Nephron progenitor cell (in vitro differentiated cells): ENCODE measurements at places on chromosomes 3 and 15.

DNA sequence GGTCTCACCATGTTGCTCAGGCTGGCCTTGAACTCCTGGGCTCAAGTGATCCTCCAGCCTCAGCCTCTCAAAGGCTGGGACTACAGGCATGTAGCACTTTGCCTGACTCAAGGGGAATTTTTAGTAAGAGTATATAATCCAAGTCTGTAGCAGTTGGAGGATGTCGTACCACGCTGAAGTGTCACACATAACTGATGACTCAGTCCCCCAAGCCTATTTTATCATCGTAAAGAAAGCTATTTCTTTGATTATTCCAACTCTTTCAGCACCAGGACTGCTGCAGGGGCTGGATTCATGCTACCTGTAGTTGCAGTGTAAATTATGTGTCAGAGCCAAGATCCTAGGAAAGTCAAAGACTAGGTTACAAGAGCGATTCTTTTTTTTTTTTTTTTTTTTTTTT is 1.4 kb upstream of the PRKCI start:
- H3K27me3 ChIP-seq, result no peaks in the 10 kb centered on the region
- H3K27ac ChIP-seq, result no peak overlapping the region
- H3K4me1 ChIP-seq, result peaks cover 28% of the 10 kb centered on the region

GRCh38 chr3:37899711-37900306 is 38.1 kb downstream of the CTDSPL start:
- H3K27me3 ChIP-seq, result no peaks in the 10 kb centered on the region
- peaks cover 36% of the 10 kb centered on the region for H3K4me1 ChIP-seq
- no peak for DNase-seq
- H3K27ac ChIP-seq, result no peak overlapping the region
- H3K36me3 ChIP-seq, result peaks cover 19% of the 10 kb centered on the region
- no peak overlapping the region for H3K4me3 ChIP-seq

DNA sequence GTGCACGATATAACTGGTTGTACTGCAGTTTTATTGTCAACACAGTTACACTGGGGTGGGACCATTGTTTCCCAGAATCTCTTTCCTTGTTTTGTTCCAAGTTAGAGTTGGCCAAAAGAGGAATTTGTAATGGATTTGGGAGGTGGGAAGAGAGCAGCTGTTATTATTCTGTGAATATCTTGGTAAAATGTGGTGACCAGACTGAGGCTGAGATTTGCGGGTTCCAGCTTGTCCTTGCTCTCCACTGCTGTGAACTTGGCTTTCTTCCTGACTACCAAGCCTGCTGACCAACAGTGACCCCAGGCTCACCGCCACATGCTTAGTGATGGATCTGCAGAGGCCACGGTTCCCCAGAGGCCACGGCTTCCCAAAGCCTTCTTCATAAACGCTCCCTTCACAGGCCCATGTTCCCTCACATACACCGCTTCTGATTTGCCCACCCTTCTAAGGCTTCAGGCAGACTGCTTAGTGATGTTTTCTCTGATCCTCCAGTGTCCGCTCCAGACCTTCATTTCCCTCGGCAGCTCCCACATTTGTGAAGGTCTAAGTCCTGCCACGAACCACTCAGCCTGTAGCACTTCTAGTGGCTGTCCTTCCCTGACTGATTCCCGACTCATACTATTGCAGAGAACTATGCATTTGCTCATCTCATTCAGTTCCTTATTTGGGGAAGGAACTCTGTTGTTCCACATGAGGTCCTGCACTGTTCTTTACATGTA is 525.5 kb upstream of the RGMA start:
- no peaks in the 10 kb centered on the region for H3K27me3 ChIP-seq
- no peak for DNase-seq
- H3K4me1 ChIP-seq, result no peaks in the 10 kb centered on the region
- no peak overlapping the region for H3K27ac ChIP-seq

DNA sequence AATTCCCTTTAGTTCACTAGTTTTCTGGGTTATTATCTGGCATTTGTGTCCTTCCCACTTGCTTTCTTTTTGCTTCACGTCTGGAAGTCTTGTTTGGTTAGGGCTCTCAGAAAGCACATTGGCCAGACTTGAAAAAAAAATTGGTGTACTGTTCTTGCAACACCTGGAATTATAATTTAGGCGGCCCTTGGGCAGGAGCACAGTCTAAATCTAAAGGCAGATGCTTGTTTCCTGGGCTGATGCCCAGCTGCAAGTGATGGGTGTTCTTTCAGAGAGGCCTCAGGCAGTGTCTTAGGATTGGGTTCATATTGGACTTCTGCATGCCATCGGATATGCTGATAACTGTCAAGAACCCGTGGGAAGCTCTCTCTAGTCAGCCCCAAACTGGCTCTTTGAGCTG is 521.5 kb downstream of the PDCD6IP start:
- H3K4me1 ChIP-seq, result no peaks in the 10 kb centered on the region
- no peaks in the 10 kb centered on the region for H3K27me3 ChIP-seq
- DNase-seq, result no peak
- H3K36me3 ChIP-seq, result peaks cover 9% of the 10 kb centered on the region
- H3K27ac ChIP-seq, result no peak overlapping the region

- no peak overlapping the region for H3K27ac ChIP-seq
- peaks cover 14% of the 10 kb centered on the region for H3K4me1 ChIP-seq
- H3K36me3 ChIP-seq, result no peaks in the 10 kb centered on the region
- peaks cover 8% of the 10 kb centered on the region for H3K27me3 ChIP-seq
- DNase-seq, result peak; percentile 83
These were observed 21.5 kb downstream of the SSUH2 start for GRCh38 chr3:8622873-8623691.

- no peak overlapping the region for H3K4me3 ChIP-seq
- no peak for DNase-seq
- H3K4me1 ChIP-seq, result peaks cover 36% of the 10 kb centered on the region
- no peak overlapping the region for H3K27ac ChIP-seq
- peaks cover 11% of the 10 kb centered on the region for H3K27me3 ChIP-seq
These were observed 96.0 kb upstream of the MYZAP start for GRCh38 chr15:57495554-57496165.

DNA sequence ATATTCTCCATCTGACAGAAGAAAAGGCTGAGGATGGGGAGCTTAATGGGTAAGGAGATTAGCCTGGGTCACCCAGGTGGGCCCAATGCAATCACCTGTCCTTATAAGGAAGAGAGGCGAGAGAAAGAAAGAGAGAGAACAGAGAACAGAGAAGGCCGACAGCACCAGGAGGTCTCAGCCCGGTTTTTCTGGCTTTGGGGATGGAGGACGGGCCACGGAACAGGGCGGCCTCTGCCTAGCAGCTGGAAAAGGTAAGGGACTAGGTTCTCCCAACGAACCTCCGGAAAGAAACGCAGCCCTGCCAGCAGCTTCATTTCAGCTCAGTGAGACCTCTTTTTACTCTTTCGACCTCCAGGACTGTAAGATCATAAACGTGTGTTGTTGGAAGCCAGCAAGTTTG is 196.0 kb upstream of the LYSMD4 start:
- no peak overlapping the region for H3K27ac ChIP-seq
- H3K27me3 ChIP-seq, result peaks cover 74% of the 10 kb centered on the region
- no peak for DNase-seq

- no peak overlapping the region for H3K4me3 ChIP-seq
- no peak for DNase-seq
- peaks cover 18% of the 10 kb centered on the region for H3K27me3 ChIP-seq
- H3K27ac ChIP-seq, result peak overlapping the region; percentile 59
- peaks cover 81% of the 10 kb centered on the region for H3K36me3 ChIP-seq
- H3K4me1 ChIP-seq, result peaks cover 49% of the 10 kb centered on the region
These were observed 33.0 kb downstream of the ARID3B start for GRCh38 chr15:74573987-74574386.

DNA sequence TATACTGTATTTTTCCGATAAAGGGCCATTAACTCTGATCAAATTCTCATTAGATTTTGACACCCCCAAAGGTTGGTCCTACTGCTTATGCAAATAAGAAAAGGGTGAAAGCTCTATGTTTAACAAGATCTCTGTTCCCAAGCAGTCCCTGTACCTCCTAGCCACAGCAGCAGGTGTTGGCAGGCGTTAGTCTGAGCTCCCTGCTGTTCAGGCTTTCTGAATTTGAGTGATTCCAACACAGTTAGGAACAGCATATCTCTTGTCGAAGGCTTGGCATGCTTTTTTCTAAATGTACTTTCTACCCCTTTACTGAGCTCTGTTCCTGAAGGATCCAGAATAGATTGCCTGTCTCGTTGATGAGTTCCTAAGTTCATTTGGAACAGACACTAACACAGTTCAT is 42.3 kb downstream of the MITF start:
- H3K27me3 ChIP-seq, result no peaks in the 10 kb centered on the region
- no peak overlapping the region for H3K4me3 ChIP-seq
- no peaks in the 10 kb centered on the region for H3K36me3 ChIP-seq
- H3K27ac ChIP-seq, result no peak overlapping the region

GRCh38 chr3:37891227-37891626 is 29.5 kb downstream of the CTDSPL start:
- no peaks in the 10 kb centered on the region for H3K27me3 ChIP-seq
- no peak overlapping the region for H3K4me3 ChIP-seq
- peaks cover 19% of the 10 kb centered on the region for H3K36me3 ChIP-seq
- peak overlapping the region; percentile 55 for H3K27ac ChIP-seq

GRCh38 chr3:197420115-197420514 is 121.7 kb upstream of the DLG1 start:
- no peak overlapping the region for H3K4me3 ChIP-seq
- H3K36me3 ChIP-seq, result no peaks in the 10 kb centered on the region
- DNase-seq, result no peak
- no peak overlapping the region for H3K27ac ChIP-seq
- H3K4me1 ChIP-seq, result peaks cover 44% of the 10 kb centered on the region

DNA sequence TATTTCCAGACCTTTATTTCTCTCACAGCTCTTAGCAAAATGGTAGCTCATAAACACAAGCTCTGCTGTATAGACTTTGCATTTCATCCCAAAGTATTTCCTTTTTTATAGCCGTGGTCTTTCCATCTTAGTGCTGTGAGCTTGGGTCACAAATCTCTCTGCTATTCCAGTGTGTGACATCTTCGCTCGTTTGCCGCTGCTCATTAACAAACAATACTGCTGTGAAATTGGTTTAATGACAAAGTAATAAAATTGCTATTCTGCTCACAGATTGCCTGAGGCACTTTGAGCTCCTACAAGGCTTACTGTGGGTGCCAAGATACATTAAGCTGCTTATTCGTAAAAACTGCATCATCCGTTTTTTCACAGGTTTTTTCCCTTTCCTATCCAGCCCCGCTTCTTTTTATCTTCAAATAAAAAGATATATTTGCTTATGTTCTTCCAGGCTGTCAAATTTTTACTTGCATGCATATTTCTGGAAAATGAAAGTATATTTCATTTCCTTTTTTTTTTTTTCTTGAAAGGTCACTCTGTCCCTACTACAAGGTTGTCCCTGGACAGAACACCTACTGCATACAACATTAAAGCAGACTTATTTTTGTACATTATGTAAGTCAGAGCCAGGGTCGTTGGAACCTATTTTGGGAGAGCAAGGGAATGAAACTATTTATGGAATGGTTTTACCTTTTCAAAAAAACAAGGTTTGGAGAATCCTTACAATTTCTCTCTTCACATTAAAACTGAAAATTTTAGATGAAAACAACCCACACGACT is 174.5 kb downstream of the MEIS2 start:
- peak overlapping the region; percentile 72 for H3K27ac ChIP-seq
- peaks cover 2% of the 10 kb centered on the region for H3K27me3 ChIP-seq
- peaks cover 94% of the 10 kb centered on the region for H3K36me3 ChIP-seq
- H3K4me3 ChIP-seq, result peak overlapping the region; percentile 13

DNA sequence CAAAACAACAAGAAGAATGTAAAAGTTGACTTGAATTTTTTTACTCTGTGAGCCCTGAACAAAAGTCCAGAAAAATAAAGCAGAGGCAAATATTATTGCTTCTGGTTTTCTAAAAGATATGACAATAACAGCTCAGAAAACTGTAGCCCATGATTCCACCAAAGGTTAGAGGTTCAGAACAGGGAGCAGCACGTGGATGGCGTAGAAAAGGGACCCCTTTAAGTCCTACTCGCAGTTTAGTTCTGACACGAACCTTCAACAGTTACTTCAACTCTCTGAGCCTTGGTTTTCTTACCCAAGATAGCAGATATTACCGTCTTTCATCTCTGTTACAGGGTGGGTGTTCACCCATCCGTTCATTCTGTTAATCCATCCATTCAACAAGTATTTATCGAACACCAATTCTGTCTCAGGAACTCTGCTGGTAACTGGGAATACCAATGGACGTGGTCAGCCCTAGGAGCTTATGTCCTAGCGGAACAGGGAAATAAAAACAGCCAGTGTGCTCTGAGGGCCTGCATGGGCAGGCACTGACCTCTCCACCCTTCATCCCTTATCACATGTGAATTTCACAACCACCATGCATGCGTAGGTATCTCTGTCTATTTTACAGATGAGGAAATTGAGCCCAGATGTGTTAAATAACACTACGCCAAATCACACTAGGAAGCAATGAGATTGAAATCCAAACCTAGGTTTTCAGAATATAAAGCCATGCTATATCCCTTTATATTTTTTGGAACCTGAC is 274.2 kb upstream of the ICE2 start:
- H3K27me3 ChIP-seq, result no peaks in the 10 kb centered on the region
- no peak for DNase-seq
- peaks cover 11% of the 10 kb centered on the region for H3K36me3 ChIP-seq
- no peak overlapping the region for H3K4me3 ChIP-seq
- peak overlapping the region; percentile 57 for H3K27ac ChIP-seq

DNA sequence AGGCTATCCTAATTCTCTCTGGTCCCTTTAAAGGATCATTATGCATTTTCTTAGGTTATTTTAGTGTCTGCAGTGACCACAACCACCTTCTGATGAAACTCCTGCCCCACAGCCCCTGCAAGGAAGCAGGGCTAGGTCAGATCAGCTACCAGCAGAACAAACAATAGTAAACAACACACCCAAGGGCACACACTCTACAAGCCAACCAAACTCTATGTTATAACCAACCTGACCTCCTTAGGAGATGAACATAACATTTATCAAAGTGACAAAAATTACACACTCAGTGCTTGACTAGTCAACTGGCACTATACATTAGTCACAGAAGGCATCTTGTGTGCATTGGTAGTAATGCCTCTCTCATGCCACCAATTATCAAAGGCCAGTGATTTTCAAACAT is 17.3 kb downstream of the DENND6A start:
- H3K4me3 ChIP-seq, result no peak overlapping the region
- H3K36me3 ChIP-seq, result peaks cover 61% of the 10 kb centered on the region
- H3K4me1 ChIP-seq, result no peaks in the 10 kb centered on the region
- peak overlapping the region; percentile 51 for H3K27ac ChIP-seq

GRCh38 chr15:70327856-70328678 is 230.3 kb upstream of the TLE3 start:
- peaks cover 10% of the 10 kb centered on the region for H3K36me3 ChIP-seq
- H3K27ac ChIP-seq, result no peak overlapping the region
- DNase-seq, result no peak
- no peak overlapping the region for H3K4me3 ChIP-seq
- peaks cover 17% of the 10 kb centered on the region for H3K27me3 ChIP-seq

DNA sequence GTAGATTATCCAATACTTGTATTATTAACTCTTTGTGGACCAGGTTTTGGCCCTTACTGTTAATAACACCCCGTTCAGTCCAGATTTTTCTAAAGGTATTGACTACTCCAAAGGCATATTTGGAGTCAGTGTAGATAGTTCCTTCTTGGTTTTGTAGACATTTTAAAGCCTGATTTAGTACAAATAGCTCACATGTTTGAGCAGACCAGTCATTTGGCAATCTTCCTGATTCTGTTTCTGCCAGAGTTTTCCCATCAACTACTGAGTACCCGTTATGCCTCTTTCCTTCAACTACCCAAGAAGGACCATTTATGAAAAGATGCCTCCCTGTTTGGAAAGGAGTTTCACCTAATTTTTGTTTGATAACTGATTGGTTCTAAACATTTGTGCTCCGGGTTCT is 82.0 kb downstream of the CHCHD4 start:
- no peak overlapping the region for H3K4me3 ChIP-seq
- H3K27ac ChIP-seq, result no peak overlapping the region
- H3K27me3 ChIP-seq, result peaks cover 47% of the 10 kb centered on the region
- no peaks in the 10 kb centered on the region for H3K4me1 ChIP-seq
